ENCODE measurements at places on chromosomes 1 and 21. TPM values are rescaled to one million over a fixed set of nuclear protein-coding genes. Genes with fewer than 3 reads are reported as not detected.

DNA sequence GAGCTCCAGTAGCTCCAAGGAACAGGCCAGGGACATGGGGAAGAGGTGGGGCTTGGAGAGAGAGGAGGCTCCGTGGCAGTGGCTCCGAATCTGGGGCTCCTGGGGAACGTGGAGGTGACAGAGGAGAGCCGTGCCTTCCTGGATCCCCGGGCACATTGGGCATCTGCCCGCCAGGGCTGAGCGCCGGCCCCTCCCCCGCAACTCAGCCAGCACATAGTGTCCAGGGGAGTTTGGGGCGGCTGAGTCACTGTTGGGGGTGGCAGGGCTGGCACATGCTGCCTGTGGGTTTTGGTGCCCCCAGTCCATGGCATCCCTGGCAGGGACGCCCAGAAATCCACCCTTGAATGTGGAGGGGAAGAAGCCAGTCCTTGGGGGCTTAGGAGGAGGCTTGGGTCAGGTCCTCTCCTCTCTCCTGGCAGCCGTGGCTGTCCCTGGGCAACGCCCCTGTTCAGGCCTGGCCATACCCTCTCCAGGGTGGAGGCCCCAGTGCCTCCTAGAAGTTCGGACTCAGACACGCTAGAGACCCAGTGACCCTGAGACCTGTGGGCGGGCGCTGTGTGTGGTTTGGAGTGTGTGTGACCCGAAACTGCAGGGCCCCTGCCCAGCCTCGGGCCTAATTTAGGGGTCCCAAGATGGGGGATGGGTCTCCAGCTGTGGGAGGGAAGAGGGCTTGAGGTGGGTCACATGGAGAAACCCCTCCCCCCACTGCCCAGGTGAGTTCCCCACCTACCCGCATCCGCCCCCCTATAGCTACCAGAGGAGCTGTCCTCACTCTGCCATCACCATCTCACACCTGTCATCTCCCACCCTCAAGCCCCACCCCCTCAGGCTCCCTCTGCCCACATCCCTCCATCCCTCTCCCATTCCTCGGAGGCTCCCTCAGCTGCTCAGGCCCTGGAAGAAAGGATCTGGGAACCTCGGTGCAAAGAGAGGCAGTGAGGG, 1.6 kb downstream of the HSPB7 start:
- no peak for DNase-seq

GRCh38 chr1:234004591-234004990, 100.1 kb downstream of the SLC35F3 start:
- no peak for DNase-seq

GRCh38 chr1:70509996-70510876, 99.2 kb downstream of the CTH start:
- peak; percentile 37 for DNase-seq

DNA sequence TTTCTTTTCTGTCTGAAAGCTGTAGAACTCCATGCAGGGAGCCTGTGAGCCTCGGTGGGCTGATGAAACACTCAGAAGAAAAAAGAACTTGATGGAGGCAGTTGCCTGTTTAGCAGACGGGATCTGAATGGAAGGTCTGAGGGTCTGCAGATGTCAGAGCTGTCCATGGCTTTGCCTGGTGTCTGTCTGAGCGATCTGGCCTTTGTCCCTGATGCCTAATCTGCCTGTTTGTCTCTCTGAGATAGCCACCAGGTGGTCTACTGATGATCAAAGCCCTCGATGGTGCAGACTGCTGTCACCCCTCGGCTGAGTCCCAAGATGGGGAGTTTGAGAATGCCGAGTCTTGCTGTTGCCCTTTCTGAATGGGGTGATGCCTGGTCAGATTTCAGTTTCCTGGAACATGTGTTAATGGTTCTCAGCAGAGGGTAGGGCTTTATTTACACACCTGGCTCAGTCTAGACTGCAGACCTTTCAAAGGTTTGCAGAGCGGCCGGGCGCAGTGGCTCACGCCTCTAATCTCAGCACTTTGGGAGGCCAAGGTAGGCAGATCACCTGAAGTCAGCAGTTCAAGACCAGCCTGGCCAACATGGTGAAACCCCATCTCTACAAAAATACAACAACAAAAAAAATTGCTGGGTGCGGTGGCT, 90.4 kb downstream of the KIF26B start:
- DNase-seq = no peak

- no peak for DNase-seq
These were observed 14.1 kb downstream of the ZBTB18 start for GRCh38 chr1:244065063-244065793.

GBP6 gene
- polyA plus RNA-seq = 0.60 TPM

FMO5 gene
- 10.3 TPM for polyA plus RNA-seq

NTNG1 gene
- polyA plus RNA-seq = 27.3 TPM

SLAMF1 gene
- not detected for polyA plus RNA-seq

Data from right lung (tissue), 10 donors.